Stimulated activated CD4-positive, alpha-beta T cell treated with anti-CD3 and anti-CD28 coated beads, Interleukin-2, amount 100 ng/mL, for 24 hours (primary cell): ENCODE measurements at places on chromosomes 5 and 9.

DNA sequence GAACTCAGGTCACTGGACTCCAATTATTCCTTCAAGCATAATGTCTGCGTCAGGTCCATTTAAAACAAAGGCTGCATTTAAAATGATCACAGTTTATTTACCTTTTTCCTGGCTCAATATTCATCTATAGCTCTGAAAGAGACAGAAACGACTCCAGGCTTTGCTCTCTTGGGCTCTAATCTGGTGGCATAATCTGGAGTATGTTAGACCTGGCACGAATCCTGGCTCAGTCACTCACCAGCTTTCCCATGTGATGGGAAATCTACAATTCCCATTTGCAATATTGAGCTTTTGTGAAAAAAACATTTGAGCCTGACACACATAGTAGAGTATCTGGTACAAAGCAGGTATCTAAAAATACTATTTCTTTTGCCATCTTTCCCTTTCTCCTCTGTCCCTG is 155.8 kb downstream of the SEMA6A start:
- DNase-seq, result no peak

- DNase-seq, result no peak
Measured at GRCh38 chr9:117084221-117084620, 330.6 kb downstream of the ASTN2 start.

- no peak for DNase-seq
Measured at GRCh38 chr5:76710991-76711390, 4.9 kb upstream of the F2R start.

DNA sequence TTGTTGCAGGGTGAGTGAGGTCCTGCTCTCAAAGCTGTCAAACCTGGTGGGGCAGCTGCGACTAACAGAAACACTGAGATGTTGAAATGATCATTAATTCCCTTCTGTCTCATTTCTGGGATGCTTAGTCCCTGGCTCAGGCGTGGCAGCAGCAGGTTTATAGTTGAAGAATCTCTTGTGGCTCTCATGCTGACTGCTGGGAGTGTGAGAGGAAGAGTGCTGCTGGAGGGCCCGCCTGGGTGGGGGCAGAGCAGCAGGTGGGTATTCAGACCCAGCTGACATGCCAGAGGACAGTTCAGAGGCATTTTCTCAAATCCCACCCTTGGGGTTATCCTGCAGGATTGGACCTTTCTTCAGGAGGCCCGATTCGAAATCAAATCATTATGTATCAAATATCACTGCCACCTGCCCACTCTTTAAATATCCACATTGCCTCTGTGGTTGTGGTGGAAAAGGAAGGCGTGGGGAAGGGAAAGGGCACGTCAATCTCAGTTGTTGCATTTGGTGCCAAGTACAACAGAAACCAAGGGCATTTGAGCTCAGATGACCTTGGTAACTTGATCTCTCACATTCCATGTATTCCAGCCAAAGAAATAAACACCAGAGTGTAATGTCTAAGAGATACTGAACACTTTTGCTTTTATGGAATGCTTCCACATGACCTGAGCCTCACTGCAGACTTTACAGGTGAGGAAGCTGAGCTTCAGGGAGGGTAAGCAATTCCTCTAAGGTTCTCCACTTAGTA is 224.3 kb downstream of the AOPEP start:
- DNase-seq, result no peak

- DNase-seq, result no peak
Measured at GRCh38 chr9:120259100-120259499, 320.9 kb downstream of the CDK5RAP2 start.

GRCh38 chr5:168377525-168377924 is 86.1 kb downstream of the WWC1 start:
- no peak for DNase-seq

GRCh38 chr5:142737179-142737578 is 33.0 kb upstream of the ARHGAP26 start:
- DNase-seq, result no peak
